Heart right ventricle (tissue), 16 donors: ENCODE measurements at places on chromosomes 11 and 22. TPM values are rescaled to one million over a fixed set of nuclear protein-coding genes. Genes with fewer than 3 reads are reported as not detected.

Gene NEAT1
- polyA plus RNA-seq, result 103 TPM

Gene FDX1
- polyA plus RNA-seq, result 11.5 TPM

Gene APOL1
- 18.7 TPM for polyA plus RNA-seq

Gene OR51Q1
- polyA plus RNA-seq, result not detected

Gene KLHDC7B
- polyA plus RNA-seq, result not detected

Gene KCNJ11
- polyA plus RNA-seq, result 15.0 TPM

Gene MUS81
- polyA plus RNA-seq, result 54.4 TPM

Gene NCF4
- 4.6 TPM for polyA plus RNA-seq

DNA sequence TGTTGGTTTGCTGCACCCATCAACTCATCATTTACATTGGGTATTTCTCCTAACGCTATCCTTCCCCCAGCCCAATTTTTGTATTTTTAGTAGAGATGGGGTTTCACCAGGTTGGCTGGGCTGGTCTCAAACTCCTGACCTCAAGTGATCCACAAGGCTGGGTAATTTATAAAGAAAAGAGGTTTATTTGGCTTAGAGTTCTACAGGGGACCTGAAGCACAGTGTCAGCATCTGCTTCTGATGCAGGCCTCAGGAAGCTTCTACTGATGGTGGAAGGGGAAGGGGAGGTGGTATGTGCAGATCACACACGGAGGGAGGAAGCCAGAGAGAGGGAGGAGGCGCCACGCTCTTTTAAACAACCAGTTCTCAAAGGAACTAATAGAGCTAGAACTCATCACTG lies 25.8 kb downstream of the TANGO2 start:
- no peak for DNase-seq

DNA sequence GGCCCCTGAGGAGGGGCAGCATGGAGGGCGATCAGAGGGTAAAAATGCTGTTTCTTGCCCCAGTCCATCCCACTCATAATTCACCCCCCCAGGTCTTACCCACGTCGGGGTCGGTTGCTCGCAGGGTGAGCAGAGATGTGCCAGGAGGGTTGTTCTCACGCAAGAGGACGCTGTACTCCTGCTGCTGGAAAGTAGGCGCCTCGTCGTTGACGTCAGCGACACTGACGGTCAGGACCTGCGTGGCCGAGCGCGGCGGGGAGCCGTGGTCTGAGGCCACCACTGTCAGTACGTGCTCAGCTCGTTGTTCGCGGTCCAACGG lies 10.3 kb upstream of the TPP1 start:
- no peak for DNase-seq

GRCh38 chr11:62245271-62245753 lies 3.3 kb downstream of the SCGB1D2 start:
- DNase-seq, result no peak

GRCh38 chr11:2186669-2187279 lies 15.2 kb upstream of the TH start:
- DNase-seq, result no peak

GRCh38 chr11:12288212-12288930 lies 89.0 kb upstream of the PARVA start:
- peak; percentile 77 for DNase-seq

- DNase-seq, result no peak
Observed at GRCh38 chr22:24191381-24191841, 10.1 kb downstream of the SUSD2 start.

- no peak for DNase-seq
Observed at GRCh38 chr11:113162592-113162962, 151.8 kb upstream of the TTC12 start.

GRCh38 chr11:112241486-112241885 lies 15.3 kb downstream of the PTS start:
- DNase-seq, result no peak

GRCh38 chr11:7675631-7676030 lies 2.3 kb upstream of the CYB5R2 start:
- DNase-seq, result no peak

DNA sequence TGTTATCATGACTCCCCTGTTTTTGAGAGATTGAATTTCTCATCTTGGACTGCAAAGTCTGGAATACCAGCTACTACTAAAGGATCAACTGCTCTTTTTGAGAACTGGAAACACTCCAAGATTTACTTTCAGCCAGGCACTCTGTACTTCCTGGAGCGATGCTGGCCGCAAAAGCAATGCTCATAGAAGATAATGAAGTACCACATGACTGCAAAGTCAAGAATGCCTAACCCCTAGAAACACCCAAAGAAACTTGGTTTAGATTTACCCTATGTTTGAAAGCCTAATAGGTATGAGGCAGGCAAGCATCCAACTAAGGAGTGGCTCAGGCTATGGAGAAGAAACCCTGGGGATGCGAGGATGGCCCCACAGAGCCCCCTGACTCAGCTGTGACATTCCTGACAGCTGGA lies 47.7 kb upstream of the ARHGAP20 start:
- DNase-seq, result no peak

DNA sequence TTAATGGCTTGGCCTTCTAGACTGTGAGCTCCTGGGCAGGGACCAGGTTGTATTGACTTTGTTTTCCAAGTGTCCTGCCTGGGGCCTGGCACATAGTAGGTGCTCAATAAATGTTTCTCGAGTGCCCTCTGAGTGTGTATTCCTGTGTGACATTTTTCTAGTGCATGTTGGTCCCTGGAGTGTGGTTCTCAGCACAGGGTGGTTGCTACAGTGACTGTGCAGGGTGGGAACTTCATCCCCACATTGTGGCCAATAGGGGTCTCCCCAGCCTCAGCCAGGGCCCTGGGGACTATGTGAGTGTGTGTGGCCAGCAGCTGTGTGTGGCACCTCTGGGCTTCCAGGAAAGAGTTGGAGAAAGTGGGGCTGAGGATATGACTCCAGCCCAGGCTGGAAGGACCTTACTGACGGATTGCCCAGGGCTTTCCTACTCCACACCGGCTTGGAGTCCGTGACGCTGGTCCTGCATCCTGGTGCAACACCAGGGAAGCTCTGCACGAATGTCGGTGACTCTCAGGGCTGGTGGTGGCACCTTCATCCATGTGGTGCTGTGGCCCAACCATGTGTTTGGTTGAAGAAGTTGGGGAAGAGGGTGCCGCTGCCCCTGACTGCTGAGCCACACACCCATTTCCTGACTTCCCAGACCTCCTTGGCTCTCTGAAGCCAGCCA lies 9.0 kb upstream of the MARK2 start:
- DNase-seq, result no peak

DNA sequence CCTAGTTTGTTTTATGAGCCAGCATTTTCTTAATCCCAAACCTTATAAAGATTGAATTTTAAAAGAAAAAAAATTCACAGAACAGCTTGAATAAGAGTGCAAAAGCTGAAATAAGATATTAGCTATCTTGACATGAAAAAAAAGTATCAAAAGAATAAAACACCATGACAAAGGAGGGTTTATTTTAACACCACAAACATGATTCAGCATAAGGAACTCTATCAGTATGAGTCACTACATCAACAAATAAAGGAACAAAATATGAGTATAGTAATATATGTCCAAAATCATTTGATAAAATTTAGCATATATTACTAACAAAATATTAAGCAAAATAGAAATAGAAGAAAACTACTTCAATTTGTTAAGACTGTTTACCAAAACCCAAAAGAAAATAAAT lies 9.6 kb upstream of the LMO1 start:
- no peak for DNase-seq

GRCh38 chr11:69930081-69931059 lies 111.2 kb upstream of the FGF3 start:
- no peak for DNase-seq

DNA sequence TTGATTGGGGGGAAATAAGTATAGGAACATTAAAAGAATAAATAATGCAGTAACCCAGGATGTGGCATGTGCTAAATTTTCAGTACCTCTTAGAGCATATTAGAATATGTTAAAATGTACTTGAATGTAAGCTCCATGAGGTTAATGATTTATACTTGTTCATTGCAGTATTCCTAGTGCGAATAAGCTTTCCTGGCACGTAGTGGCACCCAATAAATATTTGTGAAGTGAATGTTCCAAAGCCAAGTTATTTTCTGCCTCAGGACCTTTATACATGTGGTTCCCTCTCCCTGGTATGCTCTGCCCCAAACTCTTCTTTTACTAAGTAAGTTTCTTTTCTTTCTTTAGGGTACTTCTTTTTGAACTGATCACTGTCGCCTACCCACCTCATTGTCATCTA lies 118.8 kb downstream of the DBX1 start:
- DNase-seq, result no peak

DNA sequence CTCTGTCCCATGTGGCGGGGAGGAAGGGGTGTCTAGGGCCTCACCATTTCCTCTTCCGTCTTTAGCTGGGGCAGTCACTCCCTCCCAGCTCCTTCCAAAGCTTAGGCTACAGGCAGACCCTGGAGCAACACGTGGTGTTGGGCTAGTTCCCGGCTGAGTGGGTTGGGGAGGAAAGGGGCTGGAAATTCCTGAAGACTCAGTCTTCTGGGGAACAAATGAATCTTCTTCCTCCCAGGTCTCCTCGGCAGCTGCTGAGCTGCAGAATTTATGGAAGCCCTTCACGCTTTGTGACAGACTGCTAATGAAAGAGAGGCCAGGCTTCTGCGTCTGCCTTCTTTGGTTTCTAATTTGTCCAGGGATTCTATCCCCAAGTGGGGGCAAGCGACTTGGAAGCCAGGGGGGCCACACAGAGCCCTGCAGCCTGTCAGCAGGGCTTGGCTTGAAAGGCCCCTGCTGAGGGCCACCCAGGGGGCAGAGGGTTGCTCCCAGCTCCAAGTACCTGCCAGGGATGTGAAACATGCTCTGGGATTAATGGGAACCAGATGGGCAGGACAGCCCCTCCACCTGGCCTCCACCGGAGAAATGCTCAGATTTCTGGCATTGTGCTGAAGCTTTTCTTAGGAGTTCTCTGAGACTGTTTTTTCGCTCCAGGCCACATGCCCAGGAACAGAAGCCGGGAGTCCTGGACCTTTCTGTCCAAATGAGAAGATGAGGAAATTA lies 123.1 kb downstream of the PKNOX2 start:
- DNase-seq, result no peak

- no peak for DNase-seq
Observed at GRCh38 chr11:125268611-125269010, 104.1 kb downstream of the PKNOX2 start.

DNA sequence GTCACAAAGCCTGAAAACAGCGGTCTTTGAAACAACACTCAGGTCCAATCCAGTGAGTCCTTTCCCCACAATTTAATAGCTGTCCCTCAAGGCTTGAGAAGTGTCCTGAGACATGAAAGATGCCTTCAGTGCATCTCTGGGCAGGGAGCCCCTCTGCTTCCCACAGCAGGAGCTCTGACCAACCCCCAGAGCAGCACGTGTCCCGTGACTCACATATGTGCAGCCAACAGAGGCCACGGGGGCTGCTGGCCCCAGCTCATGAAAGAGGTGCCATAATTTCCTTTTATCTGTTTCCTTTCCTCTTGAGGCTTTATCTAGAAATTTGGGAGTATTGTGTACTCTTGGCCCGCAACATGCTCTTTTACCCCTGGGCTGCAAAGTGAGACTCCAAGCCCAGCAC lies 33.2 kb upstream of the LMO1 start:
- DNase-seq, result no peak

GRCh38 chr11:75576499-75576918 lies 14.5 kb downstream of the SERPINH1 start:
- DNase-seq, result no peak

GRCh38 chr11:96114178-96115064 lies 190.5 kb upstream of the MTMR2 start:
- no peak for DNase-seq
